Epithelial cell of esophagus (primary cell): ENCODE measurements at places on chromosomes 6 and 20.

DNA sequence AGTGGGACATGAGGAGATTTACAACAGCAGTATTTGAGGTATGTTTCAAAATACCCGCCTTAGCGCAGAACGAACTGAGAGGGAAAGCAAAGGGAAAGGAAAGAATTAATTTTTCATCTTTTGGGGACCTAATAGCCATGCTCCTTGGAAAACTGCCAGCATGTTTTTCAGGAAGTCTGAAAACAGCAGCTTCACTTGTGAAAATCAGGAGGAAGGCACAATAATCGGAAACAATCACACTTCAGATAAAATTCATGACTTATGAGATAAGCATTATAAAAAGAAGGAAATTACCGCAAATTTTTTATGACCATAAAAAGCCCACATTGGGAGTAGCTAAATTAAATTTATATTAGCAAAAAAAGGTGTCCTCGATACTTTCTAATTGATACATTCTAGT is 541.1 kb downstream of the HAO1 start:
- DNase-seq = no peak

DNA sequence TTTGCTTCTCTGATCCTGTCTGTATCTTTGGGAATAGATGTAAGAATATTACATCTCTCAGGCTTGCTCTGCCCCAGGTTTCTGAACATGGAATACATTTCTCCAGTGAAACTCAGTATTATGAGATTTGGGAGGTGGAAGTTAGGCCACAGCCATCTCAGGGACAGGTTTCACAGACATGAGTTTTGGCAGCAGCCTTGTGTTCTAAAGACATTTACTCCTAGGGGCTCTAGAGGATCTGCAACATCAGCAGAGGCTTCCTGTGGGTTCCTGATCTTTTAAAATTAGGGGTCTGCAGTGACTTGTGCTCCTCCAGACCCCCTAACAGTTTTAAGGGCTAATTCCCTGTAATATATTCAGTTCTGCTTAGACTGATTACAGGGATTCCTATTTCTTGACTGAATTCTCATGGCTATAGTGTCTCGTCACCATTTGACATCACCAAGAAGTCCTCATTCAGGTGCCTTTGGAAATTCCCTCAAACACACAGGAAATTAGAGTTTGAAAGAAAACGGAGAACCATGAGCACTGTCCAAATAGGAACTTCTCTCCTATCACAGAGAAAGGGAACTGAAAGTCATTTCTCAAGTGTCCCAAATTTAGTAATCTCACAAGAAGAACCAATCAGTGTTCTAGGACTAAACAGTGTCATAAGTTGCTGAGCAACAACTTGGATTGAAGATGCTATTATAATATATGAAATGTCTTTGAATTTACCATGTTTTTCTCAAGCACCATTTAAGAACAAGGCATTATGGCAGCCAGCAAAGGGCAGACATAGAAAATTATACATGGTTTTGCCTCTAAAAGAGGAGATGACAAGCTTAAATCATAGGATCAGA is 2.5 kb upstream of the HLA-DRA start:
- DNase-seq = peak; percentile 20

GRCh38 chr6:27785294-27785693 is 126.9 kb downstream of the OR2B2 start:
- no peak for DNase-seq

DNA sequence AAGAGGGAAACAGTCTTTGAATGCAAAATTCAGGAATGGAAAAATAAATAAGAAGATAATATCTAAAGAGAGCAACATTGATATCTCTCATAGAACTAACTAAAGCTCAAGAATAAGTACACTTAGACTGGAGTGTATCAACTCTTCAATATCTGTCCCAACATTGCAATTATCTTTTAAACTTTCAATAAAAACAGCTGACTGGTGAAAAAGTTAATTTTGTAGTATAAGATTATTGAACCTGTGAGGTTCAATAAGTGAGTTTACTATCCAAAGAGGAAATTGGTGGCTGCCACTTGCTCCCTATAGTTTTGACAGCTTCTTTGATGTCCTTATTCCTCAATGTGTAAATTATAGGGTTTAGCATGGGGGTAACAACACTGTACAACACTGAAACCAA is 13.7 kb downstream of the OR5V1 start:
- DNase-seq = no peak

GRCh38 chr20:1860446-1860845 is 34.8 kb upstream of the SIRPA start:
- peak; percentile 78 for DNase-seq

- peak; percentile 84 for DNase-seq
These were observed 70.2 kb upstream of the CD93 start for GRCh38 chr20:23156170-23156841.

- no peak for DNase-seq
These were observed 1.3 kb downstream of the RGS19 start for GRCh38 chr20:64077876-64078551.

GRCh38 chr6:12311106-12311505 is 20.9 kb downstream of the EDN1 start:
- DNase-seq = peak; percentile 73

DNA sequence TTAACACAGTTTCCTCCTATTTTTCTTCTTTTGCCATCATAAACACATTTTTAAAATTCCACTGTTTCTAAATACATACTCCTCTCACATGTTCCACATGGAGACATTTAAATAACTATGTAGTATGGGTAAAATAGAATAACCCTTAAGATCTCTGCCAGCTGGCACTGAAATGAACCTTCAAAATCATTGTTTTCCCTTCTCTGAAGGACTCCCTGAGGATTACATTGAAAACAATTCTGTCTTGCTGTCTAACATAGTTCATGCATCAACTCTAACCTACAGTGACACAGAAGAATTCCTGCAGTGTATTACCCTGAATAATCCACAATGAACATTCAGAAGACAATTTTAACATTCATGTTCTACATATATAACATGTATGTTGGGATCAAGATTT is 1361.8 kb upstream of the CITED2 start:
- DNase-seq = no peak

DNA sequence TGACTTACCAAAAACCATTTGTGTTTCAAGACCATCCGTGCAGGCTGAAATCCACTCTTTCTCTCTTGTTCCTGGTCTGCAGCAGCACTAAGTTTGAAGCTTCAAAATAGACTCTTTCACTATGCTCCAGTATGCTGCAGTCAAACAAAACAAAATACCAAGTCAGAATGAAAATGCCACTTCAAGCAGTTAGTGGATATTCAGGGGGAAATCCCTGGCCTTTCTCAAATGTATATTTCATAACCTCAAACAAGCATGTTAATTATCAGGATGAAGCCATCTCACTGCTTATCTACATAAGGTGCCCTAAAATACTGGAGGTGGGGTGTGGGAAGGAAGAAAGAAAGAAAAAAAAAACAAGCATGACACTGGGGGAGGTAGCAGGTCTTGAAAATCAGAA is 103.5 kb downstream of the ATXN1 start:
- DNase-seq = no peak

GRCh38 chr6:167275436-167275835 is 15.7 kb upstream of the UNC93A start:
- DNase-seq = peak; percentile 20

- DNase-seq = peak; percentile 58
These were observed 123.7 kb downstream of the AKAP7 start for GRCh38 chr6:131258816-131259476.

DNA sequence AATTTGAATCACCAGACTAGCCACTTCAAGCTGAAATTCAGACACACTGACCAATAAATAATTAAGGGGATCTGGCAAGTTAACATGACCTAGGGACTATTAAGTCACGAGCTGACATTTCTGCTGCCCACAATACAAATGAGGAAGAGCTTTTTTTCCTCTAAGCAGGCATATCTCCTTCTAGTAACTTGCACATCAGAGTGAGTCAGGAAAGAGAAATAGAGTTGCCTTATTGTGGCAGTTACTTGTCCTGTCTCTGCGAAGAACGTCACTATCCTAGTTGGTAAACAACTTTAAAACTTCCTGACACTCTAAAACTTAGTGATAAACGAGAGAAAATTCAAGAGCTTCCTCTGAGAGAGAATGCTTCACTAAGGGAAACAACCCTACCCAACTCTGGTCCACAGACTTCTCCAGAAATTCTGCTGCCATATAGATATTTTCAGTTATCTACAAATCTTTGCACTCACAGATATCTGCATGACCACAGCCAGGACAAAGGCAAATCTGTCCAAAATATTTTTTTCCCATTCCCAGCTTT is 4.2 kb downstream of the PLA2G7 start:
- DNase-seq = no peak

GRCh38 chr6:97645757-97646156 is 362.7 kb upstream of the MMS22L start:
- DNase-seq = no peak

GRCh38 chr6:42332916-42333315 is 115.3 kb upstream of the MRPS10 start:
- no peak for DNase-seq

DNA sequence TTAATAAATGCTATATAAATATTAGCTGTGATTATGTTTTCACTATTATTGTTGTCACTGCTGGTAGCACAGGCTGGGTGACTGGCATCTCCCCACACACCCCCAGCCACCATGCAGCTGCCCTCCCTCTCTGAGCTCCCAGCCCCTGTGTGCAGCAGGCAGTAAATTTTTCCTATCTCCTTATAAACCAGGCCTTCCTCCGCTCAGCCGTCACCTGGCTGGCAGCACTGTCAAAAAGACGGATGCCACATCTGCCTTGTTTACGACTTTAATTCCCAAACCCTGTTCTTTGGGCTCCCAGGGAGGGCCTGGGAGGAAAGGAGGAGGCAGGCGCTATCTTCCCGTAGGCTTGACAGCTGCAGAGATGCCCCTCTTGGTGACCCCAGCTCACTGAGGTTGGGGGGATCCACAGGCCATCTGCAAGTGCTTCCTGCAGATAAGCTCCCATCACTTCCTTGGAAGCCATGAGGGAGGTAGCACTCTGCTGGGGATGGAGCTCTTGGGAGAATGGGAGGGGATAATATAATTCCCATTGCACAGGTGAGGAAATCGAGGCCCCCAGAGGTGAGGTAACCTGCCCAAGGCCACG is 94.5 kb downstream of the GRM4 start:
- no peak for DNase-seq

DNA sequence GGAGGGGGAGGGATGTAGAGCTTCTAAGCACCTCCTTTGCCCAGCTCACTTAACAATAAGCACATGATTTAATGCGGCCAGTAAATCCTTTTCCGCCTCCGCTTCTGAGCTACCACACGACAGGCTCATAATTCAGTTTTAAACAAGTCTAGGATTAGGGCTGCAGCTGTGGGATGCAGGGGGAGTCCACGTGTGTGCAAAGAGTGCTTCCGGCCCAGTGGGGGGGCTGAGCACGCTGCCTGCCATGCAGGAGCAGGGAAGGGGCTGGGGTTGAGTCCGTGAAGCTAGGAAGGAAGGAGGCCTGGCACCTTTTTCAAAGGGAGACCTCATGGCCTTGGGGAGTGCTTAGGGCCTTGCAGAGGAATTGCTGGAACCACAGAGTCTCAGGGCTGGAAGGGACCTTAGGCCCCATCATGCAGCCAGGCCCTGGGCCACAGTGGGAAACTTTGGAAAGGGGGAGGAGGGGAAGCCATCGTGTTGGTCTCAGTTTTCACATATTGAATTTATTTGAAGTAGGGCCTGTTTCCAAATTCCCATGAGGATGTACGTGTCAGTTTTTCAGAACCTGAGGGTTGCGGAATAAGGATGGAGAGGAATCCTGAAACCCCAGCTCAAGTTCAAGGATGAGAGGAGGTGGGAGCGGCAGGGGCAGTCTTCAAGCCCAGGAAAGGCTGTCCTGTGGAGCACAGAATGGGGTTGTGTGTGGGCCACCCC is 96.1 kb downstream of the VEGFA start:
- no peak for DNase-seq

DNA sequence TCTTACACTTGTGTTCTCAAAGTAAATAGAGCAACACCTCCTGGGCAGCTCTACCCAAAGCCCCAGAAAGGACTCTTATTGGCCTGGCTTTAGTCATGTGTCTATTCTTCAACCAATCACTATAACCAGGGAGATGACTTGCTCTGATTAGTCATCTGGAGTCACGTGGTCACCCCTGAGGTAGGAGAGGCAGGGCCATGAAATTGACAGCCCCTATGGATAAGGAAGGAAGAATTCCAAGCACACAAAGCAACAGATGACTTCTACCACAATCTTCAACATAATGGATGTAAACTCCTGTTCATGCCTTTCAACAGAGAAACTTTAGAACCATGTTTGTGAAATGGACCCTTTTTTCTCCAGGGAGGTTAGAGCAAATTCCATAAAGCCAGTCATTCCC is 24.6 kb upstream of the EYA2 start:
- DNase-seq = no peak

DNA sequence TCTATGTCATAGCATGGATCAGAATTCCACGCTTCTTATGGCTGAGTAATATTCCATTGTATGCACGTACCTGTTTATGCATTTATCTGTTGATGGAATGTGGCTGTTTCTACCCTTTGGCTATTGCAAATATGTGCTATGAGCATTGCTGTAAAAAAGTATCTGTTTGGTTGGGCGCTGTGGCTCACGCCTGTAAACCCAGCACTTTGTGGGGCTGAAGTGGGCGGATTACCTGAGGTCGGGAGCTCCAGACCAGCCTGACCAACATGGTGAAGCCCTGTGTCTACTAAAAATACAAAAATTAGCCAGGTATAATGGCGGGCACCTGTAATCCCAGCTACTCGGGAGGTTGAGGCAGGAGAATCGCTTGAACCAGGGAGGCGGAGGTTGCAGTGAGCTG is 182.4 kb downstream of the BCAS1 start:
- no peak for DNase-seq

- DNase-seq = no peak
These were observed 6.6 kb upstream of the KIF13A start for GRCh38 chr6:17994019-17994418.

- no peak for DNase-seq
These were observed 5.3 kb downstream of the EPB41L1 start for GRCh38 chr20:36159833-36160232.

DNA sequence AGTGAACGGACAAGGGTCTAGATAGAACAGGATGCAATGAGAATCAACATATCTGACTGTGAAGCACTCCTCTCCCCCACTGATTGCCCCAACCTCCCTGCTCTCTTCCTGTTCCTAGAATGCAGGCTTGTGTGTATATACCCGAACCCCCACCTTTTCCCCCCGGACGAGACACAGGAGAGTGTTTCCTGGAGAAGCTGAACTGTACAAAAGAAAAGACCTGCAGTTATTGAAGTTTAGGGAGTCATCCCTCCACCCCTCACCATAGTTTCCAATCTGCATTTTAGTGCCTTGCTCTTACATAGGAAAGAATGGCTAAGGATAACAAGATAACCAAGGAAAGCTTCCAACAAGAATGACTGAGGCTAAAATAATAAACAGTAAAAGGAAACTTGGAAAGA is 55.5 kb upstream of the PDE10A start:
- no peak for DNase-seq

- no peak for DNase-seq
These were observed 851.0 kb upstream of the EPHA7 start for GRCh38 chr6:94270091-94270948.
